H1 (cell line): ENCODE measurements at places on chromosomes 3 and 15. TPM values are rescaled to one million over a fixed set of nuclear protein-coding genes. Genes with fewer than 3 reads are reported as not detected.

Gene GP9
- not detected in 2 replicates for polyA plus RNA-seq

Gene RUBCN
- polyA plus RNA-seq: 9.3 and 11.9 TPM in 2 replicates

Gene GPR62
- 0.29 and 0.36 TPM in 2 replicates for polyA plus RNA-seq

Gene PROK2
- polyA plus RNA-seq: 0.24 and 0.50 TPM in 2 replicates

Gene ISY1
- polyA plus RNA-seq: 27.8 and 38.7 TPM in 2 replicates

Gene CDHR4
- polyA plus RNA-seq: 0.60 and 0.96 TPM in 2 replicates

Gene MB21D2
- polyA plus RNA-seq: 10.0 and 10.1 TPM in 2 replicates

Gene ALAS1
- 84.4 and 87.7 TPM in 2 replicates for polyA plus RNA-seq

Gene COL6A5
- polyA plus RNA-seq: 0.05 TPM in 1 of 2 replicates, not detected in the other
